ENCODE measurements at places on chromosomes 3 and 15. TPM values are rescaled to one million over a fixed set of nuclear protein-coding genes. Genes with fewer than 3 reads are reported as not detected.

DNA sequence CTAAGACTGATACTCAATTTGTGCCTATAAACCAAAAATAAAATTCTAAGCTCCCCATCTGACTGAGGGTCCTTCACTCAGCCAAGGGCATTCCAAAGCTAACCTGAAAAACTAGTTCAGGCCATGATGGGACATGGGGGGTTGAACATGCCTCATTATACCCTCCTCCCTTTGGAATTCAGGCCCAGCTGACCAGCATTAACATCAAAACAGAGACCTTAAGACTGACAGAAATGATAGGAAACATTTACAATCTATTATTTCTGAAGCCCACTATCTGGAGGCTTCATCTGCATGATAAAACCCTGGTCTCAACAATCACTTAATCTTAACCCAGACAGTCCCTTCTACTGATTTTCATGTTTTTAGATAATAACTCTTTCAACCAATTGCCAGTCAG lies 140.4 kb downstream of the ANO10 start:
- H3K27me3 ChIP-seq = no peaks in the 10 kb centered on the region
- no peak for DNase-seq
- no peaks in the 10 kb centered on the region for H3K36me3 ChIP-seq
- no peak overlapping the region for H3K4me3 ChIP-seq
- H3K27ac ChIP-seq = no peak overlapping the region
- H3K4me1 ChIP-seq = peaks cover 3% of the 10 kb centered on the region

DNA sequence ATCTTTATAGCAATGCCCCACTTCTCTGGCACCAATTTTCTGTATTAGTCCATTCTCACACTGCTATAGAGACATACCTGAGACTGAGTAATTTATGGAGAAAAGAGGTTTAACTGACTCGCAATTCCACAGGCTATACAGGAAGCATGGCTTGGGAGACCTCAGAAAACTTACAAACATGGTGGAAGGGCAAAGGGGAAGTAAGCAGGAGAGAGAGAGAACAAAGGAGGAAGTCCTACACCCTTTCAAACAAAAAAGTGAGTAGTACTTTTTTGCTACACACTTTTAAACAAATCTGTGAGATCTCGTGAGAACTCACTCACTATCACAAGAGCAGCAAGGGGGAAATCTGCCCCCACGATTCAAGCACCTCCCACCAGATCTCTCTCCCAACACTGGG lies 67.8 kb upstream of the ZBED2 start:
- H3K4me1 ChIP-seq = no peaks in the 10 kb centered on the region
- H3K27me3 ChIP-seq = peaks cover 12% of the 10 kb centered on the region
- H3K4me3 ChIP-seq = no peak overlapping the region
- DNase-seq = no peak
- H3K36me3 ChIP-seq = no peaks in the 10 kb centered on the region

Gene COPS2
- 86.5 TPM for total RNA-seq

- DNase-seq = no peak
- H3K4me3 ChIP-seq = no peak overlapping the region
- no peak overlapping the region for H3K27ac ChIP-seq
- no peaks in the 10 kb centered on the region for H3K4me1 ChIP-seq
- no peaks in the 10 kb centered on the region for H3K27me3 ChIP-seq
- H3K36me3 ChIP-seq = no peaks in the 10 kb centered on the region
These were observed 128.3 kb upstream of the RGMA start for GRCh38 chr15:93217343-93217742.
